ENCODE measurements at places on chromosomes 3 and 15.

DNA sequence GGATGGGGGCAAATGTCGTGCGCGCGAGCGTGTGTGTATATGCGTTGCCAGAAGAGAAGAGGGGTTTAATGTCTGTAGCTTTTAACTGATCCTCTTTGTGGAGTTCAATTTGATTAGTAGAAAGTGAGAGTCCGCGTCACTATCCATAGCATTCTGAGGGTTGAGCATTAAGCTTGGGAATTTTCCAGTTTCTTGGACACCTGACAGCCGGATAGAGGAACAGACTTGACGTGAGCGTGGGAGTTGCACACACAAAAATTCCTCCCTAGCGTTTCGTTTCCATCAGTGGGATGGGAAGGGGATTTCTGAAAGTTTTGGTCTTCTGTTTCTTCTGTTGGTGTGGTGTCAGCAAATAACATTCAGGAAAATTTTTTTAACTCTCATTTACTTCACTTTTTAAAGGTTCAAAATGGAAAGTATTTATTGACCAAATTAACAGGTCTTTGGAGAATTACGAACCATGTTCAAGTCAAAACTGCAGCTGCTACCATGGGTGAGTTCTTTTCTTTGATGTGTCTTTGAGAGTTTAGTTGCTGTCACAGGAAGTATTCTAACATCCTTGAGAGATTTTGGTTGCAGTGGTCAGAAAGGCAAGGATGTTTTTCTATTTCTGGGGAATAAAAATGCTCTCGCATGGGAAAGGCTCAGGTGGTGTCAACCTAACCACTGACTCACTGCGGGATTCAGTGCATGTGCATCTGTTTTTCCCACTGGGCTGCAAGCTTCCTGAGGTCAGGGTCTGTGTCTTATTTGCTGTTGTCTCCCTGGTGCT lies 841 bp downstream of the POGLUT1 start:
- DNase-seq = no peak

- DNase-seq = no peak
Observed at GRCh38 chr15:58475573-58476524, 44.1 kb downstream of the LIPC start.

DNA sequence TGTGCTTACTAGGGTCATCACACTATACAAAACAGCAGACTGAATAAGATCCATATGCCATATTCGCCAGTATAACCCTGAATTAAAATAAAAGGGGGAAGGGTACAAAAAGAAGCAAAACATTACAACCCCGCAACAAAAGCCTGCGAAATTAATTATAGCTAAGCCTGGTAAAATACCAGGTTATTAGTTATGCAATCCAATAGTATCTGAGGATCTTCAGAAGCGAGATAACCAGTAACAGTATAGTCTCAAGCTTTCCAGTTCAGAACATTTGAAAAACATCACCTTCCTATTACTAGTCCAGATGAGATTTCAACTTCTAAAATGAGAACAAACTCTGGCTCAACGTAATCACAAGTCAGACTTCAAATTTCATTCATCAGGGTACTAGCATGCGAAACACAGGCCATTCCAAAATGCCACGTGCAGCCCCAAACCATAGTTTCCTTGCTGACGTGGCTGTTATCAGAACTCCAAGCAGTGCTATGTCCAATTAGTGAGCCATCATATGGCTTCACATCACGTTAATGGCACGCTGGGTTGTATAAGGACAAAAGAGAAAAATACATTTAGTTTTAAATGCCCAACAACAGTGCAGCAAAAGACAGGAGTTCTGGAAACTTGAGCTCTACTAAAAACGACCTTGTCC lies 1.1 kb downstream of the SSR3 start:
- no peak for DNase-seq

- no peak for DNase-seq
Observed at GRCh38 chr3:154668187-154668586, 238.2 kb upstream of the GPR149 start.

DNA sequence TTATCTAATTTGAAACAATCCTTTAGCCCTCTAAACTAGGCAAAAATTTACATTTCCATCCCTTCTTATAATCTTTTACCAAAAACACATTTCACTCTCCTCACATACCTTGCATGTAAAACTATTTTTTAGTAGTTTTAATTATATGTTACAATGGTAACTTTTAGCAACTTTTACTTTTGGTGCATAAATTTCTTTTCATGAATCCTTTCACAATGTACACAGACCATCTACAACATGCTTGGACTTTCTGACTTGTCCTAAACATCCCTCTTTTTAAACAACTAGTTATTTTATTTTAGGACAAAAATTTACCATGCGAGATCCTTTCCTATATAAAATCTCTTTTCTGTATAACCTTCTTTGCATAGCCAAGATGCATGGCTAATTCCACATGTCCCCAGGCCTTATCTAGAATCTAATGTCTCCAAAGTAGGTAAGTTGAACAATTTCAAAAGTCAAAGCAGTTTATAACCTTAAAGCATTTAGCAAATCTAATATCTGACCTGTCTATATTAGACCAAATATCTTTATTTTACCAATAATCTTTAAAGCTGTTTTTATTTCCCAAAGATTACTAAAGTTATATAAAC lies 14.4 kb upstream of the ALDH1L1 start:
- DNase-seq = no peak
